Naive B cell (primary cell): ENCODE measurements at places on chromosomes 11 and 22. TPM values are rescaled to one million over a fixed set of nuclear protein-coding genes. Genes with fewer than 3 reads are reported as not detected.

GRCh38 chr22:42132457-42132856 lies 1.8 kb upstream of the CYP2D6 start:
- no peak overlapping the region for H3K4me3 ChIP-seq
- no peak overlapping the region for H3K27ac ChIP-seq
- no peaks in the 10 kb centered on the region for H3K36me3 ChIP-seq
- H3K4me1 ChIP-seq, result no peaks in the 10 kb centered on the region
- no peaks in the 10 kb centered on the region for H3K27me3 ChIP-seq

GRCh38 chr22:50293441-50294318 lies 13.8 kb downstream of the PLXNB2 start:
- H3K4me1 ChIP-seq, result peaks cover 42% of the 10 kb centered on the region
- no peaks in the 10 kb centered on the region for H3K36me3 ChIP-seq
- peak overlapping the region; percentile 48 for H3K4me3 ChIP-seq

Gene SULT4A1
- polyA plus RNA-seq, result not detected

DNA sequence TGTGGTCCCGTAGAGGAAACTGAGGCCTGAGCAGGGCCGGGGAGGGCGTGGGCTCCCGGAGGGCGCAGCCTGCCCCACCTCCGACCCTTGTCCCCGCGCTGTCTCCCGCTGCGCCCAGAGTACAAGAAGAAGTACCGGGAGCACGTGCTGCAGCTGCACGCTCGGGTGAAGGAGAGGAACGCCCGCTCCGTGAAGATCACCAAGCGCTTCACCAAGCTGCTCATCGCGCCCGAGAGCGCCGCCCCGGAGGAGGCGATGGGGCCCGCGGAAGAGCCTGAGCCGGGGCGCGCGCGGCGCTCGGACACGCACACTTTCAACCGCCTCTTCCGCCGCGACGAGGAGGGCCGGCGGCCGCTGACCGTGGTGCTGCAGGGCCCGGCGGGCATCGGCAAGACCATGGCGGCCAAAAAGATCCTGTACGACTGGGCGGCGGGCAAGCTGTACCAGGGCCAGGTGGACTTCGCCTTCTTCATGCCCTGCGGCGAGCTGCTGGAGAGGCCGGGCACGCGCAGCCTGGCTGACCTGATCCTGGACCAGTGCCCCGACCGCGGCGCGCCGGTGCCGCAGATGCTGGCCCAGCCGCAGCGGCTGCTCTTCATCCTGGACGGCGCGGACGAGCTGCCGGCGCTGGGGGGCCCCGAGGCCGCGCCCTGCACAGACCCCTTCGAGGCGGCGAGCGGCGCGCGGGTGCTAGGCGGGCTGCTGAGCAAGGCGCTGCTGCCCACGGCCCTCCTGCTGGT lies 1.9 kb downstream of the NLRP6 start:
- DNase-seq, result peak; percentile 57
- peaks cover 11% of the 10 kb centered on the region for H3K27me3 ChIP-seq
- H3K27ac ChIP-seq, result peak overlapping the region; percentile 72
- peak overlapping the region; percentile 87 for H3K4me3 ChIP-seq
- H3K36me3 ChIP-seq, result peaks cover 5% of the 10 kb centered on the region

Gene TMPRSS13
- polyA plus RNA-seq, result 0.87 TPM

DNA sequence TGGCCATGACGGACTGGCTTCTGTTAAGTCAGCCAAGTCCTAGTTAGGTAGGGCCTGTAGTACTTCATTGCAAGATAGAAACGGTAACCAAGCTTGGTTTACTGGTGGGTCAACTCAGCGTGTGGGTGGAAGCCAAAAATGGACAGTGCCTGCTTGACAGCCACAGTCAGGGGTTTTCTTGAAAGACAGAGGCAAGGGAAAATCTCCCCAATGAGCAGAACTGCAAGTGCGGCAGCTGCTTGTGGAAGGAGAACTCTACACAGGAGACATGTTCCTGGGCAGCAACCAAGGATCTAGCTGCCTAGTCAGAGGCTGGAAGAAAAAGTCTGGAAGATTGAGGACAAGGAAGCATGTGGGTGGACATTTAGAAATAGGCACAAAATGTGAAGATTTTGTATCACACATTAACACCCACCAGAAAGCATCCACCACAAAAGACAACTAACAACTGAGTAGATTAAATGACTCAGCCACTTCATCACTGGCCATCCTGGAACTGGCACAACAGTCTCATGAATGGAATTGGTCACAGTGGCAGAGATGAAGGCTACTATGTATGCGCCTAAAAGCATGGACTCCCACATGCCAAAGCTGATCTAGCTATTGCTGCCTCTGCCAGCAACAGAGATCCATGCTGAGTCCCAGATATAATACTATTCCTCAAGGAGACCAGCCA lies 40.9 kb upstream of the SCUBE2 start:
- no peak for DNase-seq
- no peaks in the 10 kb centered on the region for H3K27me3 ChIP-seq
- H3K36me3 ChIP-seq, result no peaks in the 10 kb centered on the region
- H3K4me1 ChIP-seq, result peaks cover 2% of the 10 kb centered on the region

Gene DENND5A
- 16.0 TPM for polyA plus RNA-seq

- H3K27ac ChIP-seq, result no peak overlapping the region
- H3K4me3 ChIP-seq, result no peak overlapping the region
- no peaks in the 10 kb centered on the region for H3K36me3 ChIP-seq
Observed at GRCh38 chr11:17645190-17645970, 74.0 kb upstream of the MYOD1 start.

DNA sequence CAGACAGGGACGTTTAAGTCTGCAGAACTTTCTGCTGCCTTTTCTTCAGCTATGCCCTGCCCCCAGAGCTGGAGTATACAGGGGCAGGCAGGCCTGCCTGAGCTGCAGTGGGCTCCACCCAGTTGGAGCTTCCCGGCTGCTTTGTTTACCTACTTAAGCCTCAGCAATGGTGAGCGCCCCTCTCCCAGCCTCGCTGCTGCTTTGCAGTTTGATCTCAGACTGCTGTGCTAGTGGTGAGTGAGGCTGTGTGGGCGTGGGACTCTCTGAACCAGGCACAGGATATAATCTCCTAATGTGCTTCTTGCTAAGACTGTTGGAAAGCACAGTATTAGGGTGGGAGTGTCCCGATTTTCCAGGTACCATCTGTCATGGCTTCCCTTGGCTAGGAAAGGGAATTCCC lies 38.5 kb downstream of the NELL1 start:
- peaks cover 5% of the 10 kb centered on the region for H3K36me3 ChIP-seq
- no peak overlapping the region for H3K4me3 ChIP-seq
- DNase-seq, result no peak
- no peaks in the 10 kb centered on the region for H3K4me1 ChIP-seq
- no peak overlapping the region for H3K27ac ChIP-seq

- H3K4me1 ChIP-seq, result no peaks in the 10 kb centered on the region
- no peak for DNase-seq
- H3K27me3 ChIP-seq, result peaks cover 6% of the 10 kb centered on the region
Observed at GRCh38 chr11:22680628-22681027, 14.2 kb downstream of the GAS2 start.

- peaks cover 94% of the 10 kb centered on the region for H3K27me3 ChIP-seq
- no peaks in the 10 kb centered on the region for H3K36me3 ChIP-seq
- H3K27ac ChIP-seq, result no peak overlapping the region
- H3K4me1 ChIP-seq, result no peaks in the 10 kb centered on the region
Observed at GRCh38 chr11:116504541-116505297, 268.1 kb downstream of the BUD13 start.

DNA sequence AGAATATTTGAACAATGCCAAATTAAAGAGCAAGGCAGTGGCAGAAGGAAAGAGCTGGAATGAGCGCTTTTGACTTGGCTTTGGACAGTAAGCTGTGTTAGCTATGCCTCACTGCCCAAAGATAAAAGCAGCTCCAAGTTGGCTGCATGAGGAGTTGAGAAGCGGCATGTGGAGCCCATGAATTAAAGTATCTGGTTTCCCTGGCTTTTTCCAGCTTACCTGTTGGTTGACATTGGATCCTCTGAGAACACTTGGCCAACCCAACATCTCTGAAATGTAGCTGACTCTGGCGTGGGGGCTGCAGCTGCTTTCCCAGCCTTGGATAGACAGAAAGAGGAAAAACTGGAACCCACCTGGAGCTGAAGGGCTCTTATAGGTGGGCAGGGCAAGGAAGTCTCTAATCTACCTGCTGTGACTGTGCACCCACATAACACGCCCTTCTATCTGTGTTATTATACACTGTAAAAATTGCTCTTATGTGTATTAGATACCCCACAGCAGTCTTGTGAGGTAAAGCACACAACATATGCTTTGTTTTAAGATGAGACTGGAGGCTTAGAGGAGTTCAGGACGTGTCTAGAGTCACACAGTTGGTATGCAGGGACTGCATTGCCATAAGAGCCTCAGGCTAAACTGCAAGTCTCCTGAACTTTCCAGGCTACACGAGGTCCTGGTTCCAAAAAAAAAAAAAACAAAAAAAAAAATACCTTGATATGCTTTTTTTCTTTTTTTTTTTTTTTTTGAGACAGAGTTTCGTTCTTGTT lies 5.8 kb downstream of the UBASH3B start:
- H3K4me3 ChIP-seq, result no peak overlapping the region
- peaks cover under 1% of the 10 kb centered on the region for H3K27me3 ChIP-seq
- H3K27ac ChIP-seq, result no peak overlapping the region
- no peaks in the 10 kb centered on the region for H3K36me3 ChIP-seq
- DNase-seq, result no peak
- peaks cover 52% of the 10 kb centered on the region for H3K4me1 ChIP-seq

- H3K4me3 ChIP-seq, result no peak overlapping the region
- DNase-seq, result no peak
- no peaks in the 10 kb centered on the region for H3K4me1 ChIP-seq
- H3K27ac ChIP-seq, result no peak overlapping the region
- peaks cover 17% of the 10 kb centered on the region for H3K27me3 ChIP-seq
- no peaks in the 10 kb centered on the region for H3K36me3 ChIP-seq
Observed at GRCh38 chr22:26922806-26923205, 265.4 kb downstream of the MIAT start.

- peak overlapping the region; percentile 92 for H3K27ac ChIP-seq
- no peak for DNase-seq
- peaks cover 13% of the 10 kb centered on the region for H3K4me1 ChIP-seq
- H3K27me3 ChIP-seq, result no peaks in the 10 kb centered on the region
Observed at GRCh38 chr11:616320-617198, 809 bp upstream of the IRF7 start.

GRCh38 chr22:44483878-44484277 lies 14.2 kb downstream of the RTL6 start:
- H3K36me3 ChIP-seq, result peaks cover 22% of the 10 kb centered on the region
- H3K4me1 ChIP-seq, result peaks cover 4% of the 10 kb centered on the region
- peaks cover 2% of the 10 kb centered on the region for H3K27me3 ChIP-seq
- DNase-seq, result no peak
- H3K27ac ChIP-seq, result peak overlapping the region; percentile 36
- H3K4me3 ChIP-seq, result no peak overlapping the region
